ENCODE measurements at places on chromosomes 5 and 9. TPM values are rescaled to one million over a fixed set of nuclear protein-coding genes. Genes with fewer than 3 reads are reported as not detected.

Gene MLANA
- total RNA-seq, result not detected

Gene PRRC2B
- 175 TPM for total RNA-seq

Gene KCNV2
- total RNA-seq, result 4.3 TPM

Gene EPB41L4A
- 9.0 TPM for total RNA-seq

Gene SPATA6L
- total RNA-seq, result 12.8 TPM

DNA sequence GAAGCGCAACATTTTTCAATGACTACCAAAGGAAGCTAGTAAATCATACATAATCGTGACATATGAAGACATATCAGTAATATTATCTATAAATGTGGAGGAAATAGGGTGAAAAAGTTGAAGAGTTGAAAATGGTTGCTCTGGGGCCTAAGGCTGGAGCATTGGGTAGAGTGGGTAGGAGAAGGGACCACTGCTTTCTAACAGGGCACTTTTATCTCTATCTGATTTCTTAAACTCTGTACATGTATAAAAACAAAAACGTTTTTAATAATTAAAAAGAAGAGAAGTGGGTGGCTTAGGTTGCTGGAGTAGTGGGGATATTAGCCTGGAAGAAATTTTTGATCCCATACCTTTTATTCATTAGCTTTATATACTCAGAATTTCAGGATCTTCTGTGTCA, 44.2 kb upstream of the ITGA1 start:
- no peaks in the 10 kb centered on the region for H3K36me3 ChIP-seq
- no peaks in the 10 kb centered on the region for H3K27me3 ChIP-seq
- DNase-seq, result no peak
- H3K4me3 ChIP-seq, result no peak overlapping the region

DNA sequence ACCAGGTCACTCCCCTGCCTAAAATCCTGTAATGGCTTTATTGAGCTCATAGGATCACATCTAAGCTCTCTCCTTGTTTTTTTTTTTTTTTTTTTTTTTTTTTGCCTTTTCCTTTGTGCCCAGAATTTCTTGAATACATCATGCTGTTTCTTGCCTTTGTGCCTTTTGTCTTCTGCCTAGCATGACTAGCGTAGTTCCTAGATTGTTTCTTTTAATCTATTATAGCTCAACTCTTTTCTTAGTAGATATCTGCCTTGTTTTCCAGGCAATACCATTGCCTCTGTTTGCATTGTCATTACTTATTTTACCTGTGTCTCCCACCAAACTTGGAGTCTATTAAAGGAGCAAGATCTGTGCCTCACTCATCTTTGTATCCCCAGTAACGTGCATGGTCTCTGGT, 106.1 kb upstream of the C9orf72 start:
- no peaks in the 10 kb centered on the region for H3K36me3 ChIP-seq
- no peaks in the 10 kb centered on the region for H3K27me3 ChIP-seq
- no peaks in the 10 kb centered on the region for H3K4me1 ChIP-seq
- no peak for DNase-seq

DNA sequence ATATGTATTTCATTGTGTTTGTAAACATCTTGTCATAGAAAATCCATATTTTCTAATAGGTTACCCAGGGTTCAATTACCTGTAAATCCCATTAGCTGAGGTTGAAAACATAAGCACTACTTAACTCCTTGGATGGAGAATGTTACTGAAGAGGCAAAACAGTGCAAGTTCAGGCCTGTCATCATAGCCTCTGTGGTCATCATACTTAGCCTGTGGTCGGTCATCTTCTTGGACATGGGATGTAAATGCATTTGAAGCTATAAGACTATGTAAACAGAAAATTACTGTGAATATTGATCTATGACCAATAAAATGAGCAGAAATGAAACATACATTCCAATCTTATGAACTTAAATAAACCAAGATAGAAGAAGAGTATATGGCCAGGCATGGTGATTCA, 164.7 kb downstream of the CHSY3 start:
- H3K36me3 ChIP-seq, result no peaks in the 10 kb centered on the region
- H3K4me1 ChIP-seq, result no peaks in the 10 kb centered on the region
- H3K27me3 ChIP-seq, result no peaks in the 10 kb centered on the region
- no peak overlapping the region for H3K27ac ChIP-seq
- DNase-seq, result no peak

GRCh38 chr5:125826214-125826613, 597.0 kb upstream of the GRAMD2B start:
- no peak for DNase-seq
- no peaks in the 10 kb centered on the region for H3K4me1 ChIP-seq
- no peak overlapping the region for H3K27ac ChIP-seq
- H3K27me3 ChIP-seq, result no peaks in the 10 kb centered on the region

- DNase-seq, result no peak
- no peak overlapping the region for H3K27ac ChIP-seq
- H3K36me3 ChIP-seq, result no peaks in the 10 kb centered on the region
- H3K4me1 ChIP-seq, result peaks cover 11% of the 10 kb centered on the region
Observed at GRCh38 chr9:91056917-91057316, 255.3 kb downstream of the SYK start.

- no peaks in the 10 kb centered on the region for H3K27me3 ChIP-seq
- H3K4me1 ChIP-seq, result no peaks in the 10 kb centered on the region
- no peak overlapping the region for H3K27ac ChIP-seq
- no peak for DNase-seq
- no peaks in the 10 kb centered on the region for H3K36me3 ChIP-seq
Observed at GRCh38 chr9:12681620-12682019, 11.6 kb upstream of the TYRP1 start.

GRCh38 chr9:128321879-128322403, 306 bp downstream of the TRUB2 start:
- peak overlapping the region; percentile 94 for H3K4me3 ChIP-seq
- peaks cover 6% of the 10 kb centered on the region for H3K4me1 ChIP-seq
- no peaks in the 10 kb centered on the region for H3K27me3 ChIP-seq
- H3K27ac ChIP-seq, result no peak overlapping the region
- H3K36me3 ChIP-seq, result no peaks in the 10 kb centered on the region

- no peak overlapping the region for H3K27ac ChIP-seq
- DNase-seq, result peak; percentile 17
- H3K36me3 ChIP-seq, result no peaks in the 10 kb centered on the region
Observed at GRCh38 chr9:36818242-36818938, 215.7 kb downstream of the PAX5 start.

- no peaks in the 10 kb centered on the region for H3K4me1 ChIP-seq
- H3K4me3 ChIP-seq, result no peak overlapping the region
- H3K36me3 ChIP-seq, result no peaks in the 10 kb centered on the region
- H3K27ac ChIP-seq, result no peak overlapping the region
Observed at GRCh38 chr9:7963026-7963425, 163.4 kb upstream of the DMAC1 start.

DNA sequence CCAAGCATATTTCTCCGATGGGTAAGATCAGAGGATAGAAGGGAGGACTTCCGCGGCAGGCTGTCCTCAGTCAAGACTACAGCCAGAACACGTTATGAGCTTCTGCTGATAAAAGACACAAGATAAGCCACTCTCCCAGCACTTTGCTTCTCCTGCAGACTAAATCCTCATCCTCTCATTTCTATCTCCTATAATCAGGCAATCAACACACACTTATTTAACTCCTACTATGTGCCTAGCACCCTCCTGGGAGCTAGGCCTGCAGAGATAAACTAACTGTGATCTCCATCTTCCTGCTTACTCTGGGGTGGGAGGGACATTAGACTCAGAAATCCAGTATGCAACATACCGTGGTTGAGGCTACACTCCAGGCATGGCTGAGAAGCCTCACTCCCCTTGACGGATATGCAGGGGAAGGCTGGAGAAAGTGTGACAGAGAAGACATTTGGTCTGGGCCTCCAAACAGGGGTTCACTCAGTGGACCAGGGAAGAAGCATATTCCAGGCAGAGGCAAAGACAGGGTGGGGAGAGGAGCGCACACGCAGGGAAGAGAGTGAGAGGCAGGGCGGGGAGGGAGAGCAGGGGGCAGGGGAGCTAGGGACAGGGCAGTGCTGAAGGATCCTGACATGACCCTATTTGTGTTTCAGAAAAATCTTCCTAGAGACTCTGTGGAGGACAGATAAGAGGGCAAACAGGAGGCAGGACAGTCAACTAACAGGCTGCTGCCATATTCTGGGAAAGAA, 274.1 kb downstream of the DENND1A start:
- no peak for DNase-seq
- no peaks in the 10 kb centered on the region for H3K36me3 ChIP-seq
- no peaks in the 10 kb centered on the region for H3K27me3 ChIP-seq
- H3K4me3 ChIP-seq, result no peak overlapping the region
- H3K27ac ChIP-seq, result peak overlapping the region; percentile 50

Gene SH3RF2
- 127 TPM for total RNA-seq

Gene PFN3
- 45.7 TPM for total RNA-seq

Gene DRD1
- total RNA-seq, result 0.06 TPM

Gene RPP25L
- 23.5 TPM for total RNA-seq

Gene RAD23B
- 116 TPM for total RNA-seq

Gene TAF1L
- total RNA-seq, result 5.7 TPM

GRCh38 chr9:69601698-69602097, 70.5 kb downstream of the APBA1 start:
- H3K4me3 ChIP-seq, result no peak overlapping the region
- no peaks in the 10 kb centered on the region for H3K36me3 ChIP-seq
- no peak overlapping the region for H3K27ac ChIP-seq
- no peak for DNase-seq

- no peak overlapping the region for H3K27ac ChIP-seq
- no peaks in the 10 kb centered on the region for H3K4me1 ChIP-seq
- no peak for DNase-seq
Observed at GRCh38 chr5:1497242-1497777, 26.4 kb downstream of the LPCAT1 start.

Gene IL9
- total RNA-seq, result not detected

- no peak for DNase-seq
- no peaks in the 10 kb centered on the region for H3K36me3 ChIP-seq
- peaks cover 3% of the 10 kb centered on the region for H3K4me1 ChIP-seq
- no peak overlapping the region for H3K27ac ChIP-seq
- no peak overlapping the region for H3K4me3 ChIP-seq
Observed at GRCh38 chr5:42854795-42855194, 43.1 kb upstream of the SELENOP start.

- no peaks in the 10 kb centered on the region for H3K36me3 ChIP-seq
- no peak overlapping the region for H3K4me3 ChIP-seq
- no peaks in the 10 kb centered on the region for H3K27me3 ChIP-seq
- DNase-seq, result no peak
- H3K27ac ChIP-seq, result no peak overlapping the region
Observed at GRCh38 chr5:135312255-135312935, 86.6 kb downstream of the MACROH2A1 start.

DNA sequence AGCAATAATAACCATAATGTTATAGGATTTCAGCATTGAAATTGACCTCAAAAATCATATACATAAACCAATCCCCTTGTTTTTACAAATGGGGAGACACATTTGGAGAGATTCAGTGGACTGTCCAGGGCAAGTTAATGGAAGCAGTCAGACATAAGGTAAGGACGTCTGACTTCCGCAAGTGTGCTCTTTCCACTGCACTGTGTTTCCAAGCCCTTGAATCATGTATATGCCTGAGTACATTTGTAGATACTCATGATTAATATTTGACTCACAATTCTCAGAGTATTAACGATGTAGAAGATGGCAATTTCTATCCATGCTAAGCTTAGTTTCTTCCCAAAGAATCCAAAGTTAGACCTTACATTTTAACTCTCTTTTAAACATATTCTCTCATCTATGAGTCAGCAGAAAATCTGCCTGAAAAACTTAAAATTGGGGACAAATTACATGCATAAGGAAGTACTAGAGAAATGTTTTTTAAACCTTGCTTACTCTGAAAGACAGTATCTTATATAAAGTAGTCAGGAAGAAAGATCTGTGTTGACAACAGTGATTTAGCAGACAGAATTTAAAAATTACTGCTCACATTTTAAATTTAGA, 165.3 kb downstream of the NFIB start:
- no peak for DNase-seq
- no peak overlapping the region for H3K27ac ChIP-seq
- no peaks in the 10 kb centered on the region for H3K27me3 ChIP-seq

- no peak overlapping the region for H3K27ac ChIP-seq
- H3K36me3 ChIP-seq, result no peaks in the 10 kb centered on the region
- no peak for DNase-seq
- peaks cover 7% of the 10 kb centered on the region for H3K4me1 ChIP-seq
- H3K4me3 ChIP-seq, result peak overlapping the region; percentile 3
Observed at GRCh38 chr9:137161558-137162486, 8.0 kb downstream of the LRRC26 start.

DNA sequence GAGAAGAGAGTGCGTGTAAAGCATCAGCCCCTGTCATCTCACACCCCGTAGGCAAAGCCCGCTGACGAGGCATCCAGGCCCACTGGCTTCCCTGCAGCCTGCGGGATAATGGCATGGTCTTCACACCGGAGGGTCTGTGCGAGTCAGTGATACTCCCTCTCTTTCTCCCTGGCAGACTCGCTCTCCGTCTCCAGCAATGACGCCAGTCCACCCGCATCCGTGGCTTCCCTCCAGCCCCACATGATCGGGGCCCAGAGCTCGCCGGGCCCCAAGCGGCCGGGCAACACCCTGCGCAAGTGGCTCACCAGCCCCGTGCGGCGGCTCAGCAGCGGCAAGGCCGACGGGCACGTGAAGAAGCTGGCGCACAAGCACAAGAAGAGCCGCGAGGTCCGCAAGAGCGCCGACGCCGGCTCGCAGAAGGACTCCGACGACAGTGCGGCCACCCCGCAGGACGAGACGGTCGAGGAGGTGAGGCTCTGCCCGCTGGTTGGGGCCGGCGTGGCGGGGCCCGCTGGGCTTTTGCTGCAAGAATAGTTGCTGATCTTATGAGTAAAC, 120.7 kb upstream of the OTULINL start:
- no peak for DNase-seq
- peaks cover 5% of the 10 kb centered on the region for H3K4me1 ChIP-seq
- peak overlapping the region; percentile 0 for H3K4me3 ChIP-seq
- H3K27ac ChIP-seq, result no peak overlapping the region
- H3K27me3 ChIP-seq, result no peaks in the 10 kb centered on the region
